AG04449 (cell line): ENCODE measurements at places on chromosomes 11 and 22.
A peak's percentile ranks its signal among the peaks of the same experiment; 100 is the strongest.

DNA sequence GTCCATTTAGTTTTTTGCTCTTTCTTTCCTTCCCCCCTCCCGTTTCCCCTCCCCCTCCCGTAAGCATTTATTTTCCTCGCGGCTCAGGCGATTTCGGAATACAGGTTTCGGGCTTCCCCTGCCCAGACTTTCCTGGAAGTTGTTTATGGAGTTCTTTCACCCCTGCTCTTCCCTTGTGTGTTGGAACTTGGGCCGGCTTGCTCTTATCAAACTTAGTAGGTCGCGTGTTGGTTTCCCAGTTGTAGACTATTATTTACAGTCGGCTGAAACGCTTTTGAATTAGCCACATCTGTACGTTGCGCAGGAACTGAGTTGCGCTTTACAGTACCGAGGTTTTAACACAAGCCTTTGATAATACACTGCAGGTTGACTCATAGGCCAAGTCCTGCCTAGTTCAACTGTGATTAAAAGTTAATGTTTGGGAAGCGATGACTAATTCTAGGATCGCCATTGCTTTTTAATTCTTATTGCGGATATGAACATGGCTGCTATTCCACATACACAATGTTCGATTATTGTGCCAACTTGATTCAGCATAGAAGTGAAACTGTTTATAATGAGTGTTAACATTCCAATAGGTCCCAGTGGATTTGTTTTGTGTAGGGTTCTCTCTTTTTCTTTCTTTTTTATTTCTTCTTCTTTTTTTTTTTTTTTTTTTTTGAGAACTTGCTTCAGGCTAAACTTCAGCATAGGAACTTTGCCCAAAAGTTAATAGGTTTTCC, 1.7 kb downstream of the YAP1 start:
- DNase-seq: peak; percentile 44

- DNase-seq: no peak
Measured at GRCh38 chr11:68845351-68846002, 3.8 kb upstream of the CPT1A start.

DNA sequence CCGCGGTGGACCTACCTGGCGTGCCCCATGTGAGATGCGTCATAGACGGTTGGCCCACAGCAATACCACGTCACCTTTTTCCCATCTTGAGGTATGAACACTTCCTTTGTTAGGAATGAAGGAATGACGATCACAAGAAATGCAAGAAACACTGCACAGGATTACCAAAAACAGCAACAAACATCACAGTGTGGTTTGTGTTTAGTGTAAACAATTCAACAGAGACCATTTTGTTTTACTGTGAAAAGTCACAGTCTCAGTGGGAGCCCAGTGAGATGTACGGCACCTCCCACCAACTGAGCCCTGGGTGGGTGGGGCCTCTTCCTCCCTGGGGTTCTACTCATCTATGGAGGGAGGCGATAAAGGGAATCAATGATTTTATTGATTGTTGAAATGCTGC, 16.3 kb downstream of the CARS1 start:
- no peak for DNase-seq

DNA sequence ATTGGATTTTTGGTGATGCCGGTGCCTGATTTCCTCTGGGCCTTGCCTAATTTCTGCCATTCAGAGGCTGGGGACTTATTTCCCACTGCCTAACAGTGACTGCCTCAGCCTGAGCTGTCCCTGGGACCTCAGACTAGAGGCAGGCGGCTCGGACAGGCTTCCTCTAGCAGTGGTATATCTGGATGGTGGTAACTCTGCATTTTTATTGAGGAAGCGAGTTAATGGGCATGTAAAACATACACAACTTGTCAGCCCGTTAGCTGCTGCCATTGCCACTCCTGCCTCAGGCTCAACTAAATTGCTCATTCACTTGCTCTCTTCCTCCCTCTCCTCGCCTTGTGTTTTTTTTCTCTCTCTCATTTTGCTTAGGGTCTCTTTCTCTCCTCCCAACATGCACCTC, 561.6 kb downstream of the BUD13 start:
- DNase-seq: no peak

- no peak for DNase-seq
Measured at GRCh38 chr11:130394615-130395014, 33.8 kb downstream of the ADAMTS8 start.

DNA sequence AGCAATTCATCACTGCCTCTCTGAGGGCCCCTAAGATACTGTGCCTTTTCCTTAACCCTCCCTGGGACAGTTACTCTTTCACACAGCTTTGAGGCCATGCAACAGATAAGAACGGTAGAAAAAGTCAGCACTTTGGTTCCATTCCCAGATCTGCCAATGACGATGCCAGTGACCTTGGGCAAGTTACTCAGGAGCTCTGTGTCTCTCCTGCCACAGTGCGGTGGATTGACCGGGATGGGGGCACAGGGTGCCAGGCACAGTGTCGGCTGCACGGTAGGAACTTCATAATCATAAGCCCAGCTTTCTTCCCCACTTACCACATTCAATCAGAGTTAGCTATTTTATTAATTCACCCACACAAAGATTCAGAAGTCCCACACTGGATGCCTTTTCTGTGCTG, 1041.8 kb downstream of the TBC1D22A start:
- DNase-seq: no peak
